ENCODE measurements at places on chromosomes 16 and 17. TPM values are rescaled to one million over a fixed set of nuclear protein-coding genes. Genes with fewer than 3 reads are reported as not detected.

KRTAP3-1 gene
- not detected for total RNA-seq

CDR2L gene
- 15.9 TPM for total RNA-seq

PPP1R1B gene
- total RNA-seq: not detected

GP1BA gene
- not detected for total RNA-seq

CLEC18B gene
- total RNA-seq: 0.72 TPM

DNA sequence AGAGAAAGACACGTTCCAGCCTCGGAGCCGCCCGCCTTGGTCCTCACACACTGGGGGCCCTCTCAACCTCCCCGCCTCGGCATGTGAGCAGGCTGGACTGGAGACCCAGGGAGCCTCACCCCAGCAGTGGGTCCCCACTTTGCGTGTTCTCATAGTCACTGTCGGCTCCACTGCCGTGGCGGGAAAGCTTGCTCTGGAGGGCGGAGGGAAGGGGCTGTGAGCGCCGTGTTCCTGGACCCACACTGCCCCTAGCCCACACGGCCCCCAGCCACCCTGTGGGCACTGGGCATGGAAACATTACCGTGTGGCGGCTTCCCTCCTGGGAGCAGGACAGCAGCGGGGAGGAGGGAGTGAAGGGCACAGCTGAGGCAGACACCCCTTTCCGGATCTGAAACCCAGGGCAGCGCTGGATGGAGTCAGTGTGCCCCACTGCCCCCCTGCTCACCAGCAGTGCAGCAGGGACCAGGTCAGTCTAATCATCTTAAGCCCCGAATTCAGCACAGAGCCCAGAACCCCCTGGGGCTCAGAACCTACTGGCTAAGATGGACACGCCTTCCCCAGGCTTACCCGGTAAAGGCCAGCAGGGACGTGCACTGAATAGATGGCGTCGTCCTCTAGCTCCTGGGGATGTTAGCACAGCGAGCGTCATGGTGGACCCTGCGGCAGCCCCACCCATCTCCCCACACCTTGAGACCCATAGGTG lies 7.2 kb downstream of the TP53I13 start:
- peak; percentile 71 for DNase-seq

GRCh38 chr16:70380248-70380918 lies 33.7 kb downstream of the DDX19A start:
- DNase-seq: peak; percentile 87

DNA sequence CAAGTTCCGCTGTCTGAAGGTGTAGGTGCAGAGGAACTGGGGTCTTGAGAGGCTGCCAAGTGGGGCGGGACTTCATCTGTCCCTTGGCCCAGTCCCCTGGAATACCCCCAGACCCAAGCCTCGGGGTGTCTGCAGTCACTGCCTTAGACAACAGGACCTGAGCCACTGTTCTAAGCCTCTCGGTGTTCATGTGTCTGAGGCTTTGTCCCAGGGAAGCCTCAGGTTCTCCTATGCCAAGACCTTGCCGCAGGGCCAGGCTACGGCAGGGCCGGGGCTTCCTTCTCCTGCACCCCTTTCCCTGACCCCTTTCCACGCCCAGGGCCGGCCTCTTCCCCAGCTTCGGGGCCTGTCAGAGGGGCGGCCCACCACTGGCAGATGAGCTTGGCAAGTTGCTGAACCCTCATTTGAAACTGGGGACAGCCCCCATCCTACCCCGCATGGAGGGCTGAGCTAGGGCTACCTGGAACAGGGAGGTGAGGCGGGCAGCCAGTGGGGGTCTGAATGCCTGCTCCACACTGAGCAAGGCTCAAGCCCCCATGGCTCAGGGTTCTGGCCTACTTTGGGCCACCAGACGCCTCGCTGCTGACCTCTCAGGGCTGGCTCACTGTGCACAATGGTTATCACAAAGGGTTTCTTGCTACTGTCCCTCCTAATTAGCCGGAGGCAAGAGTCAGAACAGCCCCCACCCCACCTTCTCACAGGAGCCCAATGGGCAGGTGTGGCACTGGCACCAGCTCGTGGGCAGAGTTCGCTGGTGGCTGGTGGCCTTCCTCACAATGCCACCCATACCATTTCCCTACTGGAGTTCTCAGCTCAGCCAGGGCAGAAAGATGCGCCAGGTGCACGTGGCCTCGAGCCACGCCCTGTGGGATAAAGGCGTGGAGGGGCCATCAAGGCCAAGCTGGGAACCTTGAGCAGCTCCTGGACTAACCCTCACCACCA lies 7.1 kb downstream of the LITAFD start:
- DNase-seq: peak; percentile 38

Data from osteoblast (primary cell).